ENCODE measurements at places on chromosomes 12 and 14.

DNA sequence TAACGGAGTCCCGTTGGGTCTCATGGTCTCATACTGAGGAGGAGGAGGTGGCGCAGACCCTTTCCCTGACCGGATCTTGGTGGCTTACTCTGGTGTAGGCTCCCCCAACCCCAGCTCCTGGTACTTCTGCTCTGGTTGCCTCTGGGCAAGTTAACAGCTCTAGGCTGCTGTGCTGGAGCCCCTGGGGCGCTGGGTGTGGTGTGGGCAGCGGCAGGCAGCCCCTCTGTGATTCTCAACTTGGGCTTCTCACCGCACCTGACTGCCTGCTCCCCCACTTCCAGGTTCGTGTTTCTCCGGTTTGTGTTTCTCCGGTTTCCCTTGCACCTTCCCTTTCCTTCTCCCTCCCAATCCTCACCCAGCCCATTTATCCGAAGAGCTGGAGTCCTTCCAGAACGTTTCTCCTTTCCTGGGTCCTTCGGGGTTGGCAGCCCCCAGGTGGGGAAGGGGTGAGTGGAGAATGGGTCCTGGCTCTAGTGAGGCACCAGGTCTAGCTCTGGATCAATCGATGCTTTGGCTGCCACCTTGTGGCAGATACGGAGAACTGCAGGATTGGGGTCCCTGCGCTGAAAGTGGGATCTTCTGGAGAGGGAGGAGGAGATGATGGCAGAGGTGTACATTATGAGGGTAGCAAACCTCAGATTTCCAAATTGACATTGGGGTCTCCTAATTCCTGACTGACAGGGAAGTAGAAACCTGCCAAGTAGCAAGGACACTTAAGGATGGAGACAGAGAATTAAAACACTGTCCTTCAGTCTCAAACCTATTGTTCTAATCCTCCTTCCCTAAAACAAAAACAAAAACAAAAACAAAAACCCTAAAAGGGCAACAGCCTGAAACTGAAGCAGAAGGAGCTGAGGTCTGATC lies 8.3 kb downstream of the CISTR start:
- DNase-seq, result peak; percentile 75

- no peak for DNase-seq
These were observed 34.7 kb downstream of the CD9 start for GRCh38 chr12:6234906-6235305.

DNA sequence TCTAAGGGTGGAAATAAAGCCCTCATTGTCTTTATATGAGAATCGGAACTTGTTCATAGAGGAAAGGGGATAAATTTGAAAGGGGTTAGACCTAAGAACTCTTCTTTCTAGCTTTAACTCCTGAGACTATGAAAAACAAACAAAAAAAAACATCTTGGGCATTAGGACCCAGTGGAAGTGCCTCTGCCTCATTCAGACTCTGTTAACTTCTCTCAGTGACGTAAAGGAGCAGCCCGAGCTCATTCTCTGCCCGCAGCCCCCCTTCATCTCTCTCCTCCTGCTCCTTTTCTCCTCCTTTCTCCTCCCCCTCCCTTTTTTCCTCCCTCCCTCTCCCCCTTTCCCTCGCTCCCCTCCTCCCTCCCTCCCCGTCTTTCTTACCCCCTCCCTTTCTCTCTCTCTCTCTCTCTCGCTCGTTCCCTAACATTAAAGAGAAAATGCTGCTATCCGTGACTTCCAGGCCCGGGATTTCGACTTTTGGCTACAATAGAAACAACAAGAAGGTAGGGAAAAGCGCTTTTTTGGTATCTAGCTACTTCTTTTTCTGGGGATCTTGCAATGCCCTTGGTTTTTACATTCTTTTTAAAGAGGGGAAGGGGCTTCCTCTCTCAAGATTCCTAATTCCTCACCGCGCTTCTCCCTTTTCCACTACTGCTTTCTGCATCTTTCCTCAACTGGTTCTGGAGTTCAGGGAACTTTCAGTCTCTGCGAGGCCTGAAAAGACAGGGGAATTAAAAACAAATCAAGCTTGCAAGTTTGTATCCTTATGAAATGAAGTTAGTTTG lies at the start of gene RBMS2:
RBMS2 (plus strand) TSS at position 231 of the 782 bp plus-strand sequence; CDS start at position 435, 204 bp downstream.
- peak; percentile 68 for DNase-seq

GRCh38 chr14:82759656-82760055 lies 1226.0 kb upstream of the SEL1L start:
- no peak for DNase-seq

DNA sequence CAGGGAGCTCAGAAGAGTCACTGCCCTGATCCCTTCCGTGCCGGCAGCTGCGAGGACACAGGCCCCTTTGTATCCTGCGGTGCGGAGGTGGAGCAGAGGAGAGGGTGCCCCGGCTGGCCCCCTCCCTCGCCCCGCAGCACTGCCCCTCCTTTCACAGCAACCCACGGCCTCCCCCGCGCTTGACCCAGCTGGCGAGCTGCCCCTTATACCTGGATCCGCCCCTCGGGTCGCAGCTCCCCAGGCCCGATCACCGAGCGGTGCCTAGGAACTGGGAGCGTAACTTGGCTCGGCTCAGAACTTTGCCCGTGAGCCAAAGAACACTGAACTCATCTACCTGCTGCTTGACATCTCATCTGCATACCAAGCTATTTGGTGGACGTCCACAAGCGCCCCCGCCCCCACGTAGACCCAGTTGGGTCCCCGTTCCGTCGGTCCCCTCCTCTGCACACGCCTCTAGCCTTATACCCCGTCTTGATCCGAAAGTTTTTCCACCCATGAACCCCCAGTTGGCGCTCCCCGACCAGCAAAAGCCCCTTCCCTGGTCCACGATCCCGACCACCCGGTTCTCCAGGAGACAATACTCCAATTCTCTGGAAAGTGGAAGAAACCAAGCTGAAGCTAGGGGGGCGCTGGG lies 697 bp upstream of the DNAJC14 start:
- DNase-seq, result peak; percentile 25

GRCh38 chr12:1826401-1826800 lies 6.0 kb downstream of the LRTM2 start:
- DNase-seq, result no peak

GRCh38 chr12:46343118-46343852 lies 29.3 kb downstream of the SLC38A2 start:
- no peak for DNase-seq

- DNase-seq, result no peak
These were observed 21.7 kb downstream of the PLEKHD1 start for GRCh38 chr14:69506241-69506595.

- no peak for DNase-seq
These were observed 24.3 kb downstream of the BCL2L14 start for GRCh38 chr12:12095021-12095420.

- no peak for DNase-seq
These were observed 53.1 kb upstream of the NAP1L1 start for GRCh38 chr12:76137606-76138005.

DNA sequence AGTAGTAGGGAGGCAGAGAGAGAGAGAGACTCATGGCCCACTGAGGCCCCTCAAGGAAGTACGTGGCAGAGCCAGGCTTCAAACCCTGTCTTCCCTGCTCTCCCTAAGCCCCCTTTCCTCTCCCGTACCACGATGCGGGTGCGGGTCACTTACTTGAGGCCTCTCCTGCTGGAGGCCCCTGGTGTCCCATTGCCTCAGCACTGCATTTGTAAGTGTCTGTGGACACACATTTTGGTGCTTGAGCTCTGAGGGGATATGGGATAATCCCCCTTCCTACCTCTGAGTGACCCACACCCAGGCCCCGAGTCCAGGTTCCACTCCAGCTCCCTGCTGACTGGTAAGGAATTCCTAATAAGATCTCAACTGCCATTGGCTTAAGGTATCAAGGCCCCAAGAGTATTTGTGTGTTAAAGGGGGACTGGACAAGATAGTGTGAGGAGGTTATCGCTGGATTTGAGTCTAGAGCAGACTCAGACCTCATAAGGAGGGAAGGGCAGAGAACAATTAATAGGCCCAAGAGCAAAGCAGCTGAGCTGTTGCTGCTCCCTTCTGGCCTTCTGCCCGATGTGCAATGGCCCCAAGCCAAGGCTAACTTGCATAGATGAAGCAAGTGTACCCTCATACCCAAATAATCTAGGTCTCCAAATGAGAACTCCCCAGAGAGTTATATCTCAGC lies 71.9 kb downstream of the CRACR2A start:
- no peak for DNase-seq

DNA sequence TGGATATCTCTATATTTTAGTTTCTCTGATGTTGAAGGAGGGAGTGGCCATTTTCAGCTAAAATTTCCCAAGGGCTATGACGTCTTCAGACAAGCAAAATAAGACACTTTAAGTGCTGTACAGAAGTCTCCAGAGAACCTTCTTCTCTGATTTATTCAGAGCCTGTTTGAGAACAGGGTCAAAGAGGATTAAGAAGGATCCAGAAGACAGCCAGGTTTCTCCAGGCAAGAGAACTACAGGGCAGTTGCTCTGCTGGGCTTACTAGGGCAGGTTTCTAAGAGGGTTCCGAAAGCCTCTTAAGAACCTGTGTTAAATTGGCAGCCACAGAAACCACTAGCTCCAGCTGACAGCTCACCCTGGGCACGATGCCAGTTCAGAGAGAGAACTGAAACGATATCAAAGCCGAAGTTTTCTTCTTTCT lies 1.2 kb downstream of the MGP start:
- DNase-seq, result peak; percentile 85

DNA sequence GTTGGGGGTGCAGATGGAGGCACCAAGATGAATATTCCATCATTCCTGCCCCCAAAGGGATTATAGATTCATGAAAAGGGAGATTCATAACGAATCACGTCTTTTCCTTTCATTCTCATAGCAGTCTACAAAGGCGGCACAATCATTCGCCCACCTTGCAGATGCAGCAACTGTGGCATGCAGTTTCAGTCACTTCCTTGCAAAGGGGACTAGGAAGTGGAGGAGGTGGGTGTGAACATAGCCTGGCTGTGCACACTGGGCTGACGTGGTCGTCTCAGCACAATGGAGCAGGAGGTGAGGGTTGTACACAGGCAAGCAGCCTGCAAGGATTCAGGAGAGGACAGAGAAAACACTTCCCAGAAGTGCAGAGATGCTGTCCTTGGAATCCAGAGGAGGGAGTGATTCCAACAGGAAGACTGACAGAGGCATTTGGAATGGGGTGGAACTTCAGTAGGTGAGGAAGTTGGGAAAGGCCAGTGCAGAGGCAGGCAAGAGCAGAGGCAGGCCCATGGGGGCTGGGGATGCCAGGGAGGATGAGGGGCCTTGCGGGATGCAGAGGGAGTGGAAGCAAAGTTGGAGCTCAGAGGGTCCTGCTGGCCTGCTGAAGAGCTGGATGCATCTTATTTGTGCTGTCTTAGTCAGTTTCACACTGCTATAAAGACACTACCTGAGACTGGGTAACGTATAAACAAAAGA lies 21.9 kb upstream of the PPP2R5C start:
- DNase-seq, result no peak

DNA sequence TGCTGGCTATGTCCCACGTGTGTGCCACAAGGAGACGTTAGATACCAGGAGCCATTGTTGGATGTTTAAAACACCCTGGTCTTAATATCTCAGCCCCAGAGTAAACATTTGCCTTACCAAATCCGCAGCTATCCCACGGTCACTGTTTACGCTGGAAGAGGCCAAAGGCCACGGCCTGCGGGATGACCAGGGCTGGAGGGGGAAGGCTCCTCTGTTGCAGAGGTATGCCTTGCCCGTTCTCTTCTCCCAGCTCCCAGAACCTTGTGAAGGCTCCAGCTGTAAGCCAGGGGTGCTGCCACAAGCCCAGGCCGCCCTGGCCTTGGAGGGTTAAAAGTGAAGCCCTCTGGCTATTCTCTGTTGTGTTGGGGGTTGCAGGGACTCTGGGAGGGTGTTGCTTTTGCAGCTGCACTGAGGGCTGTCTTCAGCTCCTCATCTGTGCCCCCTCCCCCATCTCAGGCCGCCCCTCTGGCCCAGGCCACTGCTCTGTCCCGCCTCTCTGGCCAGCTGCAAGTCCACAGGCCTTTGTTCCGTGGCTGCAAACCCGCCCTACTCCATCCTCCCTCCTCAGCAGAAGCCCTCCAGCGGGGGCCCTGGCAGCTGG lies 2.5 kb downstream of the PLEKHG3 start:
- DNase-seq, result no peak

DNA sequence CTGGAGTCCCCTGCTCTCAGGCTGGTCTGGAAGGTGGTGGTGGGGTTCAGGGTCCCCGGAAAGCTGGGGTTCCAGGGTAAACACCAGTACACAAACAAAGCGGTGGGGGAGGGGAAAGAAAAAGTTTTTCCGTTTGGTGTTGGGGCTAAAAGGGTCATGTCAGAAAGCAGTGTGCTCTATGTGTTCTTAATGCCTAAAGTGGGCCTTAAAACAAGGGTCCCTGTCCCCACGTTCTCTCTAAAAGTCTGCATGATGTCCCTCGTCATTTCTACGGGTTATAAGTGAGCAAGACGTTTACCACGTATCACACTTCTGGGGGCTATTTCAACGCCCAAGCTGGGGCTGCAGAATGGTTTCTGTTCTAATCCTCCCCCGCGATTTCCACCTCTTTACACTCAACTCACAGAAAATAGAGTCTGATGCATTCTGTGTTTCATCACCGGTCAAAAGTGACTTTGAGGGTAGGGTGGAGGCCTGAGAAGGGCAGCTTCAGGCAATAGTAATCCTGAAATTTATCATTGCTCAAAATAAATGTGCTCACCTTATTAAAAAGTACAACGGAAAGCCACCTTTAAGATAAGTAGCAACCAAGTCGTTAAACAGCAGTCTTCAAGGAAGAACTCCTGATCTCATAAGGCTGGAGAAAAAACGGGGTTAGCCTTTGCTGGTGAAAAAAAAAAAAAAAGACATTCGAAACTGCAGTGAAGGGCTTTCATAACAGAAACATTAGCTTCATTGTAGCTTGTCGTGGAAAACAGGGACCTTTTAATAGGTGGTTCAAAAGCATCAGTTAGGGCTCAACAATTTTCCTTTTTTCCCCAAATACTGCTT lies 63.9 kb upstream of the PTGR2 start:
- DNase-seq, result peak; percentile 82

GRCh38 chr14:30985796-30986195 lies 39.7 kb upstream of the AP4S1 start:
- DNase-seq, result no peak

DNA sequence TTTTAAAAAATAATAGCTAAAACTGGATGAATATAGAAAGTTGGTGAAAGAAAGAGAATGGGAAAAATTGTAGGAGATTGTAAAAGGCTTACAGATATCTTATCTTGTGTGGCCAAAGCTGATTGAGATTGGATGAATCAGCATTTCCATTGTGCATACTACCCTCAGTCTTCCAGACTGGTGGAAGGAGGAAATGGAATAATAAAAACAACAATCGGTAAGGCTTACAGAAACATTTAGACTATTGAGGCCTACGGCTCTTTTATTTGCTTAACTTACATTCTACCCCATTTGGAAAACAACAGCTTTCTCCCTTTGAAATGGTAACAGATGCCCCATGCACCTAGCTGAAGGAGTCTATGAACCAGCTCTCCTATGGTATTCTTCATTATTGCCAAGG lies 129.8 kb downstream of the PTPRB start:
- no peak for DNase-seq

DNA sequence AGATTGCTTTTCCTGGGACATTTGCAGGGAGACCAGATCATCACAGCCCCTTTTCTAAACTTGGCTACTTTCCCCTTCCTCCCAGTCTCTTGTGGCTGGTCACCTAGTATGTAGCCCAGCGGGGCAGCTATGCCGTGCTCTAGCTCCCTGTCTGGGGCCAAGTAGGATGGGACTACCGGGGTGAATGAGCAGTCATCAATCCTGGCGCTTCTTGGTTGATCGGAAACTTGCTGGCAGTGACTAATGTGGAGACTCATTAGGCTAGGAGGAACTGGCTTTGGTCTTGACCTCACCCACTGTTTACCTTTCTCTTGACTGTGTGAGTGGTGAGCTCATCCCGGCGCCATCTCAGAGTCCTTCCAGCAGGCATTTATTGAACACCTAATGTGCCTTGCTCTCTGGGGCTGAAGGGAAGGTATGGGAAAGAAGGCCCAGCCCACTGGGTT lies 15.9 kb downstream of the PLEKHG3 start:
- peak; percentile 57 for DNase-seq

Data from suppressor macrophage treated with lipopolysaccharide for 4 hours (primary cell).